ENCODE measurements at places on chromosomes 5 and 9. TPM values are rescaled to one million over a fixed set of nuclear protein-coding genes. Genes with fewer than 3 reads are reported as not detected.

The PCDHB11 gene
- 3.8 TPM for polyA plus RNA-seq

The ARL14EPL gene
- not detected for polyA plus RNA-seq

The FAM153A gene
- 0.67 TPM for polyA plus RNA-seq

The SLC1A1 gene
- 17.9 TPM for polyA plus RNA-seq

The MSMP gene
- 0.70 TPM for polyA plus RNA-seq

The CHSY3 gene
- polyA plus RNA-seq = 4.2 TPM

The SLC27A6 gene
- 1.6 TPM for polyA plus RNA-seq

The RHOBTB3 gene
- polyA plus RNA-seq = 69.9 TPM

The ZNF474 gene
- polyA plus RNA-seq = 0.69 TPM

The OBP2B gene
- 0.32 TPM for polyA plus RNA-seq

The PPP3R2 gene
- polyA plus RNA-seq = 0.10 TPM
